ENCODE measurements at places on chromosomes 11 and 22. TPM values are rescaled to one million over a fixed set of nuclear protein-coding genes. Genes with fewer than 3 reads are reported as not detected.

The OR5B21 gene
- total RNA-seq: not detected

The HSPB2 gene
- 0.13 TPM for total RNA-seq

The OR8G1 gene
- not detected for total RNA-seq

The NCF4 gene
- total RNA-seq: 2.7 TPM

The CDHR5 gene
- 64.8 TPM for total RNA-seq
